ENCODE measurements at places on chromosomes 7 and 10.

GRCh38 chr7:77786018-77786417, 12.2 kb downstream of the TMEM60 start:
- no peak for DNase-seq

GRCh38 chr7:15291699-15292098, 270.1 kb downstream of the AGMO start:
- no peak for DNase-seq

DNA sequence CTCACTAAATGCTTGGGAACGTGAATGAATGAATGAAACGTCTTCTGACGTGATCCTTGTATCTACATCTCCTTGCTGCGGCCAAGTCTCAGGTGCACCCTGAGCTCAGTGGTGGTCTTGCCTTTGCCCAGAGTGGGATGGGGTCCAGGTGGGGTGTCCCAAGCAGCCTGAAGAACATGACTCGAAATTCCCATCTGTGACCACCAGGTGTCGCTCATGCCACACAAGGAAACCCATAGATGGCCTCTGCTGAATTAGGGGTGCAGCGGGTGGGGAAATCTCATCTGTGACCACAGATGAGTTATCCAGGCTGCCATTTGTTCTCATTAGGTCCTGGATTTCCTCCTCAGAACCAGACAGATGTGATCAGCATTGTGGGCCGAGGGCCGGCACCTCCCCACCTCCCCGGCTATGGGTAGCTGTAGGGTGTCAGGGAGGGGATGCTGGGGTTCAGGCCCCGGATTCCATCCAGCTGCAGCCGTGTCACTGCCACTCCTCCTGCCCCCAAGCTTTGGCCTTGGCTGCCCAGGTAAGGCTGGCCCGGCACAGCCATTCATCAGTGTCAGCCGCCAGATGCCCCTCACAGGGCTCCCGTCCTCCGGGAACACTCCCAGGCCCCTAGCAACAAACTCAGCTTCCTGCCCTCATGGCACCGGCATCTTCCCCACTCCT, 21.0 kb upstream of the GNA12 start:
- DNase-seq, result no peak

DNA sequence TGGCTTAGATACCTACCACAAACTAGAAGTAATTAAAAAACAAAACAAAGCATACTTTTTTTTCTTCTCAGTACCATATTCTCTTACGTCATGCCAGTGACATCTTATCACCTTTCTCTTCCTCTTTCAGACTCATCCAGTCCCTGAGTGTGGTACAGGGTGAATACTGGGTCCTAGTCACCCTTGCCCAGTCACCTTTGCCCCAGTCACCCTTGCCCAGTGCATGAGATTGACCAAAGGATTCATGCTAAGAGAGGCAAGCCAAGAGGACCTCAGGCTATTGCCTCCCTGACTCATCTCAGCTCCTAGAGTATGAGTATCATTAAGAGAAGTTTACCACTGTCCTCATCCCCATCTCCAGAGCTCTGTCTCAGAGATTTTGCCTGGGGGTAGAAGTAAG, 10.0 kb upstream of the TSPAN12 start:
- no peak for DNase-seq

DNA sequence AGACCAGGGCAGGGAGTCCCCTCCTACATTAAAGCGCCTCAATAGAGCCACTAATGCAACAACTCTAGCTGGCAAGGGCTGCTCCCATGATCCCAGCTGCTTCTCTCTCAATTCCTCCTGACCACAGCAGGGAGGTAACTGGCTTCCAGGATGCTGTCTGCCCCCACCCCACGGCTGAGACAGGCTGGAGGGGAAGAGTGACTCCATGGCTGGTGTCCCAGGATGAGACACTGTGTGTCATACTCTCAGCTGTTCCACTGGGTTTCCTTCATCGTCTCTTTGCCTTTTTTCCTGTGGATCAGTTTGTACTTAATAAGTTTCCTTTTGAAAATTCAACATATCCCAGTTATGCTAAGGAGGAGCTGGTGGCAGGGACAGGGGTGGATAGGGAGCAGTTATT, 27.7 kb upstream of the MYH16 start:
- no peak for DNase-seq

GRCh38 chr10:128541926-128542475, 415.8 kb upstream of the MKI67 start:
- DNase-seq, result no peak

DNA sequence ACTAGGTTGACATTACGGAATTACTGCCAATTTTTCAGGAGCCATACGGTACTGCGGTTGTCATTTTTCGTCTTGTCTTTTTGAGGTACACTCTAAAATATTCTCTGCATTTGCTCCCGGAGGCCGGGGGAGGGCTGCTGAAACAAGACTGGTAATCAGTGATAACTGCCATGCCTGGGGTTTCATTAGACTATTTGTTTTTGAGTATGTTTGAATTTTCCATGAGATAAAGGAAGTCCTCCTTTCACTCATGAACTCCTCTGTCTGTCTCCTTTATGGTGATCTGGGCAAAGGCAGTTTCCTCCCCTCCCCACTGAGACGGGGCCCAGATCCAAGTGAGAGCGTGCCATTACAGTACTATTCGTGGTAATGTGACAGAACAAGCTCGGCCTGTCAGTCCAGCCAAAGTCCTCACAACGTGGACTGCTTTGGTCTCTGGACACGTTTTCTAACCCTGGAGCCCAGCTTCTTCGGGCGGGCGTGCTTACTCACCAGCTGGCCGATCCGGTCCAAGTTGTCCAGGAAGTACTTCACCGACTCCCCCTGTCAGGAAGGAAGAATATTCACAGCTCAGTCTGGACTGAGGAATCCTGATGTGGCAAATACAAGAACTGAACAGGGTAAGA, 45.1 kb downstream of the AMZ1 start:
- DNase-seq, result no peak

- no peak for DNase-seq
These were observed 6.6 kb upstream of the KCP start for GRCh38 chr7:128917122-128917521.

GRCh38 chr10:101903827-101904550, 60.4 kb upstream of the KCNIP2 start:
- DNase-seq, result no peak

GRCh38 chr7:44608916-44609648, 2.7 kb downstream of the OGDH start:
- DNase-seq, result no peak

DNA sequence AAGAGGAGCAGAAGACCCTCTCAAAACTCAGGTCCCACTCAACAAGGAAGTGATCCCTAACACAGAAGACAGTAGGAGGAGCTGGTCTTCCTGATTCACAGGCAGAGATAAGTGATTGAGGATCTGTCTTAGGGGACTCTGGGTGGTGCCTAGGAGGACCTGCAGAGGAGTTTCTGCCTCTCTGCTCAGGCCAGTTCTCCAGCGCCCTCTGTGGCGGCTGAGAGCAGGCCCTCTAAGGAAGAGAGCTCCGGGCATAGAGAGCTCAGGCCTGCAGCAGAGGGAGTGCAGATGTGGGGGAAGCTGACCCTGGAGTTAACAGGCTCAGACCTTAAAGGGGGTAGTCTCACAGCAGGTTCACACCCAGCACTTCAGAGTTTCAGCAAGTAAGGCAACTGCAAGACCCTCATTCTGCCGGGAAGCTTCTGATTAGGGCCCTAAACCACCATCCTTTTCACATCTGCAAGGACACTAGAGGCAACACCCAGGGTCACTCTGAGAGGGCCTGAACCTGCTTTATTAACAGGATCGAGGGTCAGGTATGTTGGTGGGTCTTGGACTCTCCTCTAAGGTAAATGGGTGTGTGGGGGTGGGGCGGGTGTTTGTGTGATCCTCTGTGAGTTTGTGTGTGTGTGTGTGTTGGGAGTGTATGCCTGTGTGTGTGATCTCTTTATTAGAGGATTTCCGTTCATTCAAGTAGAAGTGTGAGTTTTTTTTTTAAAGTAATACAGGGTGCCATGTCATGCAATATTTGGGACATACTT, 57.6 kb upstream of the TARP start:
- DNase-seq, result no peak

- DNase-seq, result no peak
These were observed 125.0 kb downstream of the TEX36 start for GRCh38 chr10:125557801-125558505.

- no peak for DNase-seq
These were observed 32.0 kb downstream of the EXOC6 start for GRCh38 chr10:92880233-92880861.

DNA sequence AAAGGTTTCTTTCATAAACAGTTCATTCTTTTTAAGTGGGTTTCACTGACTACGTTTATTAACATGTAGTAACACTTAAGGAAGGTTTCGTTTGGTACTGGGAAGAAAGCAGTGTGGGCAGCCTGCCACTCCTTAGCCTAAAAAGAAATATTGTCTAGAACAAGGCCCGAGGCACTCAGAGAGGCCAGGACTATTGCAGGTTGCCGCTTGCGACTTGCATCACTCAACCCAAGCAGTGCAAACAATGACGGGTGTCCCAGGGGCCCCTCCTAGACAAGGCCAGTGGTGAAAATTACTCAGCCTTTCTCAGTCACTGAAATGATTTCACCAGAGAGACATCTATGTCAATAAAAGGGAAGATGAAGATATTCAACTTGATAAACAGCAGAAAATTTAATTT, 243.9 kb downstream of the SNX13 start:
- no peak for DNase-seq

DNA sequence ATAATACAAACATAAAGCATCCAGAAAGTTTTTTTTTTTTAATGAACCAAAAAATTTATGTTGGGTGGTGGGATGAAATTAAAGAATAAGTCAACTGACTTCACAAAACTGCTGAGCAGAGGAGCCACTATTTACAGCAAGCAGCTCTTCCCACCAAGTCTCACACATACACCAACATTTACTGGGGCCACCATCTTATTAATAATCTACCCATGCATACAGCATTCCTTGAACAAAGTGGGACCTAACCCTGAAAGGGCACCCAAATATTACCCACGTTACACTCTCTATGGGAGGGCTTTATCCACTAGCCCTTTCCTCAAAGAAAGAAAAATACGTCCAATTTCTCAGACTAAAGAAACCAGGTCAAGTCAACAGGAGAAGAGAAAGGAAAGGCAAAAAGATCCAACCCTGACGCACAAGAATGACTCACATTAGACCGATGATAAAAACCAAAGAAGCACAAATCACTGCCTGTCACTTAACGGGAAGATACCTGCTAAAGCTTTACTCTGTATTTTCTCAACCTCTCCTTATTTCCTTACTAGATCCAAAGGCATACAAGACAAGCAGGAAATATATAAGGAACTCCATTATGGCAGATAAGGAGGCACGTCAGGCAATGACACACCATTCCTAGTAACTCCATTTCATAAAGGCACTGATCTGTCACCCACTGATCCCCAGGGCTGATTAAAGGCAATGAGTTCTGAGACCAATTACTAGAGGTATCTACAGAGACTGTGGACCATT, 141.8 kb upstream of the ASAH2 start:
- DNase-seq, result no peak

DNA sequence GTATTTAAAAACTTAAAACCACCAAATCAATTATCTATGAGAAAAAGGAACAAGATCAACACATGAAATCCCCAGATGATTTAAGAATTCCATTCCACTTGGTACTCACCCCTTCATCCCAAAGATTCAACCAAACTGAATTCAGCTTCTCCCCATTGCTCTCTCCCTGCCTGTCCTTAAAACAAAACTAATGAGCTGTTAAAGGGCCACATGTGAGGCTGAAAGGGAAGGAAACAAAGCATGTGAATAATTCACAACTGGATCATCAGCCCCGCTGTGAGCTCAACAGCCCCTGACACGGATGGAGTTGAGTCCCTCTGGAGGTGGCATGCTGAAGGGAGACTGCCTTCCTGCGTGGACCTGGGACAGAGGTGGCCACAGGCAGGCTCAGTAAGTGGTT, 32.9 kb downstream of the VOPP1 start:
- no peak for DNase-seq

DNA sequence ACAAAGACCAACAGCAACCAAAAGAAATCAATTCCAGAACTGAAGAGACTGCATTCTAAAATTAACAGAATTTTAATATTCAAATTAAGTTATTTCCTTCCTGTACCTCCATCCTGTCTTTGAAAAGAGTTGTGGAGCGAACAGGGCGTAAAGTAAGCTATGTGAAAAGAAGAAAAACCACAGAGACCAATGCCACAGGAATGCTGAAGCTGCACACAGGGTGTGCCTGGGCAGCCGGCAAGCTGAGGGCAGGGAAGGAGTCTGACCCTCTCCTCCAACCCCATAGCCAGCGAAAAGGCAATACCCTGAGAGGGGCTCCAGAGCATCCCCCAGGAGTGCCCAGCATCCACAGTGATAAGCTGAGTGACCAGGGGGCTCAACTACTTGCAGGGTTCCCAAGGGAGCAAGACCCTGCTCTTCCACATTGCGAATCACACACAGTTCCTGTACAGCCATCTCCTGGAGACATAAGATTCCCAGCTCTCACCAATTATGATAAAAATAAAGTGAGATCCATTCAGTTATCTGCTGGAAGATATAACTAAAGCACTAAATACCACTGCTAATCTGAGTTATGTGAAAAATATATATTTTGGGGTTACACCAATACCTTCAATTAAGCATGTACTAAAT, 93.8 kb downstream of the PARD3 start:
- DNase-seq, result no peak

- DNase-seq, result no peak
These were observed 4.7 kb downstream of the ZNF488 start for GRCh38 chr10:47379445-47379785.

DNA sequence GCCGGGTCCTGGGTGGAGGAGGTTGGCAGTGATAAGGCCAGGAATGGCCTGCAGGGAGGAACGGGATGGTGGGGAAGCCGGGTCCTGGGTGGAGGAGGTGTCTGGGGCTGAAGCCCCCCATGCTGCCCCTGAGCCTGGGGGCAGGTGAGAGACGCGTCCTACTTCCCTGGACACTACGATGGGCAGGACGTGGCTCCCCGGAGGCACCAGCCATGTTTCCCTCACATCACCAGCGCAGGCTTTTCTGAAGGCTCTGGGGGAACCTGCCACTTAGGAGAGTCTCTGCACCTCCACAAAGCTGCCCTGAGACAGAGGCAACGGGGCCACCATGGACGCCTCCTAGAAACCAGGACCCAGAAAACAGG, 324.8 kb downstream of the DNAJB6 start:
- no peak for DNase-seq

DNA sequence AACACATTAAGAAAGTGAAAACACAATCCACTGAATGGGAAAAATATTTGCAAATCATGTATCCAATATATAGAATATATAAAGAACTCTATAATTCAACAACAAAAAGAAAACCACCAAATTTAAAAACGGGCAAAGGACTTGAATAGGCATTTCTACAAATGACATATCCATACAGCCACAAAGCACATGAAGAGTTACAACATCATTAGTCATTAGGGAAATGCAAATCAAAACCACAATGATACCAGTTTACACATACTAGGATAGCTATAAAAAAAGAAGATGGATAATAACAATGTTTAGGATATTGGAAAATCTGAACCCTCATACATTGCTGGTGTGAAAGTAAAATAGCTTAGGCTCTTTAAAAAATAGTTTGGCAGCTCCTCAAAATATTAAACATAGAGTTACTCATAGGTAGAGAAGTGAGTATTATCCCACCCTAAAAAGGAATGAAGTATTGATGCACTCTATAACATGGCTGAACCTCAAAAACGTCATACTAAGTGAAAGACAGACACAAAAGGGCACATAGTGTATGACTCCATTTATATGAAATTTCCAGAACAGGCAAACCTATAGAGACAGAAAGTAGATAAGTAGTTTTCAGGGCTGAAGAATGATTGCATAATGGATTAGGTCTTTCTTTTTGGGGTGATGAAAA, 4.5 kb downstream of the ZPBP start:
- no peak for DNase-seq

- no peak for DNase-seq
These were observed 26.7 kb downstream of the ABCB5 start for GRCh38 chr7:20642166-20642565.

GRCh38 chr7:150333659-150334058, 7.8 kb downstream of the RARRES2 start:
- no peak for DNase-seq
